Peyer's patch (tissue), 4 donors: ENCODE measurements at places on chromosomes 5 and 9. TPM values are rescaled to one million over a fixed set of nuclear protein-coding genes. Genes with fewer than 3 reads are reported as not detected.

DNA sequence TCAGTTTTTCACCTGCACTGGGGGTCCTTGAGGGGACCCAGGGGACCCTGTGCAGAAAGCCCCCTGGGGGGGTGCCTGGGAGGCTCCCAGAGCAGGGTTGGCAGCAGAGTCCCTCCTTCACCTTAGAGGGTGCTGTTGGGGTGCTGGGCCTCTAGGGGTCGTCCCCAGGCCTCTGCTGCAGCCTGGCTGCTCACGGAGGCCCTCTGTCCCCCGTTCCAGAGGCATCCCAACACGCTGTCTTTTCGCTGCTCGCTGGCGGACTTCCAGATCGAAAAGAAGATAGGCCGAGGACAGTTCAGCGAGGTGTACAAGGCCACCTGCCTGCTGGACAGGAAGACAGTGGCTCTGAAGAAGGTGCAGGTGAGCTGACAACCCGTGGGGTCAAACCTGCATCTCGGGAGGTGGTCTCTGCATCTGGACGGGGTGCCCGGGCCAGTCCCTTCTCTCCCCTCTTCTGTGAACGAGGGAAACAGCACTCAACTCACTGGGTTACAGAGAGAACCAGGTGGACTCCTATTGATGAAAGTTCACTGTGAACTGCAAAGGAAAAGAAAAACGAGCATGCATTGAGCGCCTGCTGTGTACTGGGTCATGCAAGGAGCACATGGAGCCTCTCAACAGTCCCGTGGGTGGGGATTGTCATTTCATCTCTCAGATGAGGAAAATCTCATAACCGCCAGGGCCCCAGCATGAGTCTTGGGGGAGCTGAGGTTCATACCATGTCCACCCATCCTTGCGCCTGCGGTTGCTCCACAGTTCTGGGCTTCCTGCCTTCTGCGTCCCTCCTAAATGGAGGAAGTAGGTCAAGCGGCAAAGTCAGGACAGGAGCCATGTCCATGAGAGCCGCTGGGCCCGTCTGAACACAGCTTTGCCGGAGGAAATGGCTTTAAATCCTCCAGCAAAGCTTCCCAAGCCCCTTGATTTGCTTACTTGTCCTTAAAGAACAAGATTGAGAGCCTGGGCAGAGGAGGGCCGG lies 54.8 kb downstream of the NEK6 start:
- no peak for DNase-seq
- no peaks in the 10 kb centered on the region for H3K36me3 ChIP-seq
- no peaks in the 10 kb centered on the region for H3K27me3 ChIP-seq
- no peak overlapping the region for H3K27ac ChIP-seq
- H3K4me3 ChIP-seq, result no peak overlapping the region
- no peaks in the 10 kb centered on the region for H3K4me1 ChIP-seq

GRCh38 chr9:91207729-91208418 lies 153.8 kb downstream of the AUH start:
- peaks cover 3% of the 10 kb centered on the region for H3K4me1 ChIP-seq
- DNase-seq, result no peak
- H3K27ac ChIP-seq, result peak overlapping the region; percentile 78
- H3K27me3 ChIP-seq, result no peaks in the 10 kb centered on the region
- no peak overlapping the region for H3K4me3 ChIP-seq

GRCh38 chr5:142677198-142677597 lies 8.7 kb downstream of the FGF1 start:
- H3K4me3 ChIP-seq, result no peak overlapping the region
- no peaks in the 10 kb centered on the region for H3K4me1 ChIP-seq
- no peaks in the 10 kb centered on the region for H3K36me3 ChIP-seq
- DNase-seq, result no peak
- H3K27me3 ChIP-seq, result no peaks in the 10 kb centered on the region
- H3K27ac ChIP-seq, result no peak overlapping the region

FOXD4L6 gene
- total RNA-seq, result not detected

DNA sequence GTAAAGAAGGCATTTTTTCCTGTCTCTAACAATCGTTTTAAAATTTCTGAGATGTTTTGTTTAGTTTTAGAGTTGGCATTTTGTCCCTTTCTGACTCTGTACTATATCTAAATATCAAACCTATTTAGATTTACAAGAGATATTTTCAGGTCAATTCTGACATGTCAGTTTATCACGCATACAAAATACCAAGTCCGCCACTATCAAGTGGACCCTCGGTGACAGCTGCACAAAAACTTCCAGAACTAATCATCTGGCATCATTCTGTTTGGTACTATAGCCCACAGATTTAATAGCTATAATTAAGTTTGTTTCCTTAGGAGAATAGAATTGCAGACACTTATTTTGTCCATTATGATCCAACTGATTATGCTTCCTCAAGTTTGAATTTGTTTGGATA lies 1278.2 kb downstream of the CDH12 start:
- H3K4me3 ChIP-seq, result no peak overlapping the region
- no peaks in the 10 kb centered on the region for H3K27me3 ChIP-seq
- H3K4me1 ChIP-seq, result no peaks in the 10 kb centered on the region
- no peaks in the 10 kb centered on the region for H3K36me3 ChIP-seq
- H3K27ac ChIP-seq, result no peak overlapping the region

GRM6 gene
- total RNA-seq, result not detected

NOP16 gene
- 7.5 TPM for total RNA-seq

- H3K27me3 ChIP-seq, result no peaks in the 10 kb centered on the region
- H3K36me3 ChIP-seq, result no peaks in the 10 kb centered on the region
- no peak overlapping the region for H3K4me3 ChIP-seq
- H3K27ac ChIP-seq, result no peak overlapping the region
- no peak for DNase-seq
Measured at GRCh38 chr9:85543196-85543595, 198.6 kb downstream of the AGTPBP1 start.

GRCh38 chr5:172757394-172758010 lies 13.5 kb downstream of the DUSP1 start:
- H3K4me3 ChIP-seq, result no peak overlapping the region
- DNase-seq, result no peak
- no peaks in the 10 kb centered on the region for H3K4me1 ChIP-seq

DNA sequence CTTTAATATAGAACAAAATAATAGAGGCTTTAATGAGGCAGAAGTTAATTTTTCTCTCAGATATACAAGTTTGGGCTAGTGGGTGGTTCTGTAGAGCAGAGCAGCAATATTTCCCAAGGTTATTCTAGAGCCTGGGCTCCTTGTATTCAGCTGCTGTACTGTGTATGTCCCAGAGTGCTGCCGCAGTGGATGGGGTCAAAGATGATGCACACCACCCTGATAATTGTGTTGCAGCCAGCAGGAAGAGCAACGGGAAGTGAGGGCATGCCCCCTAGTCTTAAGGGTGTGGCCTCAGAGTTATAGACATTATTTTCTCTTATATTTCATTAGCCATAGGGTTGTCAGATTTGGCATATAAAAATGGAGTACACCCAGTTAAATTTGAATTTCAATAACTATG lies 23.9 kb upstream of the KIF4B start:
- H3K36me3 ChIP-seq, result no peaks in the 10 kb centered on the region
- H3K27ac ChIP-seq, result no peak overlapping the region
- DNase-seq, result no peak
- H3K4me3 ChIP-seq, result no peak overlapping the region
- H3K27me3 ChIP-seq, result no peaks in the 10 kb centered on the region

- no peak overlapping the region for H3K27ac ChIP-seq
- H3K36me3 ChIP-seq, result no peaks in the 10 kb centered on the region
- no peak for DNase-seq
- no peaks in the 10 kb centered on the region for H3K27me3 ChIP-seq
- H3K4me1 ChIP-seq, result no peaks in the 10 kb centered on the region
Measured at GRCh38 chr5:124740991-124741583, 5.4 kb downstream of the ZNF608 start.

SLC36A2 gene
- total RNA-seq, result not detected

- DNase-seq, result no peak
- H3K27me3 ChIP-seq, result no peaks in the 10 kb centered on the region
- H3K4me1 ChIP-seq, result no peaks in the 10 kb centered on the region
- H3K27ac ChIP-seq, result no peak overlapping the region
Measured at GRCh38 chr9:36676778-36677485, 104.2 kb downstream of the MELK start.

GRCh38 chr9:114718801-114719221 lies 36.8 kb upstream of the TEX48 start:
- no peaks in the 10 kb centered on the region for H3K36me3 ChIP-seq
- no peak overlapping the region for H3K4me3 ChIP-seq
- no peak overlapping the region for H3K27ac ChIP-seq
- peak; percentile 68 for DNase-seq
- no peaks in the 10 kb centered on the region for H3K27me3 ChIP-seq
- no peaks in the 10 kb centered on the region for H3K4me1 ChIP-seq

IFNA7 gene
- not detected for total RNA-seq

PCDHB15 gene
- 0.35 TPM for total RNA-seq

- H3K4me3 ChIP-seq, result no peak overlapping the region
- DNase-seq, result no peak
- H3K27ac ChIP-seq, result no peak overlapping the region
- no peaks in the 10 kb centered on the region for H3K27me3 ChIP-seq
- no peaks in the 10 kb centered on the region for H3K36me3 ChIP-seq
Measured at GRCh38 chr9:85401998-85402397, 339.8 kb downstream of the AGTPBP1 start.
